ENCODE measurements at places on chromosomes 4 and X. TPM values are rescaled to one million over a fixed set of nuclear protein-coding genes. Genes with fewer than 3 reads are reported as not detected.

DNA sequence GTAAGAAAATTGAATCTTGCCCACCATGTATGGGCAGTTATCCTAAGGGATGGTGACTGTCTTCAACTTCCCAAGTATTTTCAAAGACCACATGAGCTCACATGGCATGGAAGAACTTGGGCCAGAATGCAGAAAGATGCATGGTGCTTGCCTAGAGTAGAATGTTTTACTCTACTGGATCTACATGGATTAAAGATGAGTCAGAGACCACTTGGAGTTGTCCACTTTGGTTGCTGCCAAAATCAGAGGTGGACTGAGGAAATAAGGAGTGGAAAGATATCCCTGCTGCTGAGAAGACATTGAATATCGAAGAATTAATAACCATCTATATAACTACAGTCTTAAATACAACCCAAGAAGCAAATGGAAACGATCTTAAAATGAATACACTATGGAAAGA lies 498.1 kb downstream of the NLGN4X start:
- no peak for DNase-seq

SSX2B gene
- not detected for total RNA-seq

DNA sequence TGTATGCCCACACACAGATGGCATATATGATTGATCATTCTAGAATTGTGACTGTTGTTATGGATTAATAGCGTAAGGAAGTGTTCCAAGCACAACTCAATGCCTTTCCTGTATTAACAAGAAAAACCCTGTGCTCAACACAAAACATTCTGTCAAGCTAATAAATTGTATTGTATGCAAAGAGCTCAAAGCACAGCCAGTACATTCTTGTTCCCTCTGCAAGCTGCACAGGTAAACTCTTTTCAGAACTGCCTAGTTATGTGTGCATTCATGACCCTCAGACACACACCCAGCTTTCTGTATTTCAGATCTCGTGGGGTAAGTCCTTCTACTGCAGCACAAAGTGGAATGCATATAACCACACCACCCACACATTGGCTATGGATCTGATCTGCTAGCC lies 34.3 kb upstream of the BANK1 start:
- DNase-seq, result no peak

DNA sequence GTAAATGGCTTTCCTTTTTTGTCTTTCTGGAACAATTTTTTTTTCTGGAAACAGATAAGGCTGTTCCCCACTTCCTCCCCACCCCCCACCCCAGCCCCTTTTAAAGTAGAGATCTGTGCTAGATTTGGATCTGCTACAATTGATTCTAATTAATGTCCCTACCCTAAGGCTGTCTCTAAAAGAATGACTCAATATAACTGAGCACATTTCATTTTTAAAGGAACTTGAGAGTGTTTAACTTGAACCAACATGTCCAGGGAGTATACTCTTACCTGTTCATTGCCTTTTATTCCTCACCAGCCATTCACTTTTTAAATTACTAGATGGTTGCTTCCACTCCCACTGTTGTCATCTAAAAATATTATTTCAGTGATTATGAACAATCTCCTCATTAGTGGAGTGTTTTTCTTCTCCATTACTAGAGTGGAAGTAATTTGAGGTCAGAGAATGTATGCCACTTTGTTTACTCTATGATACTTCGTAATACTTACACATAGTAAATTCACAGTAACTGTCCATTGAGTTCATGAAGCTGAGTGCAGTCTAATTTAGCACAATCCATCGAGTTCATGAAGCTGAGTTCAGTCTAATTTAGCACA lies 14.1 kb upstream of the CNOT6L start:
- DNase-seq, result no peak

DNA sequence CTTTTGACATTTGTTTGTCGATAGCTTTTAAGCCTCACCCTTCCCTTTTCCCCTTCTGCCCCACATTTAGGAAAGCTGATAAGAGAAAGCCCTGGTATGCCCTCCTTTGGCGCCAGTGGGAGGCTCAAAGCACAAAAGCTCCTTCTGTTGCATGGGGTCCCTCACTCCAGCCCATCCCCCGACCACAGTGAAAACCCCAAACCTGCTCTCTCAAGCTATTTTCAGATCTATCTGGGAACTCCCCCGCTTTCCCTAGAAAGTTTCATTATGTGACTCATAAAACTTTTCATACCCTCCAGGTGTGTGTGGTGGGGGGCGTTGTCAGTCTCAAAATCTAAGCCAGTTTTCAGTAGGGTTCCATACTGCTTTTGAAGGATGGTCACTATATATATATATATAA lies 259.0 kb upstream of the PCDH7 start:
- no peak for DNase-seq

DNA sequence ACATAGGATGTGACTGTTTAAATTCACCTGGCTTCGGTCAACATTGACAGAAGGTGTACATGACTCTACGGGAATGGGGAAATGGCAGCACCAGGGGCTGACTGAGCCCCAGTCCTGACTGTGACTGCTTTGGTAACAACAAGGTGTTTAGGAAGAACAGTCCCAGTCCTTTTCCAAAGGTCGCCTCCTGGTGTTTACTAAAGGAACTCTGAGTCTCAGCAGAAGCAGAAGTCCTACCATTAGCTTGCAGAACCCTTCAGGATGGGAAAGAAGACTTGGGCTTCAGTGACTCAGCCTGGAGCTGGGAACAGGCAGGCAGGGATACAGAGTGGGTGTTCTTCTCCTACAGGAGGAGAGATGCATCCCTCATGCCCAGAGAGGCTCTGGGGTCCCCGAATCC lies 103.3 kb downstream of the MGST2 start:
- no peak for DNase-seq

DNA sequence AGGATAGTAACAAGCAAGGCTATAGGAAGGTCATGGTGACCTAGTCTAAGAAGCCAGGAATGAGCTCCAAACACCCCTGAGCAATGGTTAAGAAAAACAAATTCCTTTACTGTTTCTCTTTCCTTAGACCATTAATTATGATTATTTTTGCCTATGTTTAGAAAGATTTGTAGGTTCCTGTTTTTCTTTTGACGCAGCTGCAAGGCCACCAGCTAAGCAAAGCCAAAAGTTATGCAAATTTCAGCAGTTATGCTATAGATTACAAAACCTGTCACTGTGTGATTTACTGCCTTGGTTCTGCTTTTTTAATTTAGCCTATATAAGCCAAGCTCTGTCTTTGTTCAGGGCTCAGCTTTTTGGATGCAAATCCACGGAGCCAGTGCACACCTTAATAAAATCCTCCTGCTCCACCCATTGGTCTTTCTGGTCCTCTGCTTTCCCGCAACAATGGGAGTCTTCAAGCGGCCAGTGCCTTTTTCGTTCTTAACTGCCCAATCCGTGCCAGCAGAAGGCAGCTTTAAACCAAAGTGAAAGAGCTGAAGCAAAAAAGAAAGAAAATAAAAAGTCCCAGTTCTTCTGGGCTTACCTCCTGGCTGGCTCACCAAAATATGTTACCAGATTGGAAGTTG lies 1.4 kb upstream of the CEP135 start:
- no peak for DNase-seq

DNA sequence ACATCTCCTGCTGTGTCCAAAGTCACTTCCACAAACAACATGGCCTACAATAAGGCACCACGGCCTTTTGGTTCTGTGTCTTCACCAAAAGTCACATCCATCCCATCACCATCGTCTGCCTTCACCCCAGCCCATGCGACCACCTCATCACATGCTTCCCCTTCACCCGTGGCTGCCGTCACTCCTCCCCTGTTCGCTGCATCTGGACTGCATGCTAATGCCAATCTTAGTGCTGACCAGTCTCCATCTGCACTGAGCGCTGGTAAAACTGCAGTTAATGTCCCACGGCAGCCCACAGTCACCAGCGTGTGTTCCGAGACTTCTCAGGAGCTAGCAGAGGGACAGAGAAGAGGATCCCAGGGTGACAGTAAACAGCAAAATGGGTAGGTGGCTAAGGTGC lies 123.9 kb downstream of the PDLIM5 start:
- DNase-seq, result no peak

CYBB gene
- total RNA-seq, result 0.38 TPM
